ENCODE measurements at places on chromosomes 6 and 20. TPM values are rescaled to one million over a fixed set of nuclear protein-coding genes. Genes with fewer than 3 reads are reported as not detected.

DNA sequence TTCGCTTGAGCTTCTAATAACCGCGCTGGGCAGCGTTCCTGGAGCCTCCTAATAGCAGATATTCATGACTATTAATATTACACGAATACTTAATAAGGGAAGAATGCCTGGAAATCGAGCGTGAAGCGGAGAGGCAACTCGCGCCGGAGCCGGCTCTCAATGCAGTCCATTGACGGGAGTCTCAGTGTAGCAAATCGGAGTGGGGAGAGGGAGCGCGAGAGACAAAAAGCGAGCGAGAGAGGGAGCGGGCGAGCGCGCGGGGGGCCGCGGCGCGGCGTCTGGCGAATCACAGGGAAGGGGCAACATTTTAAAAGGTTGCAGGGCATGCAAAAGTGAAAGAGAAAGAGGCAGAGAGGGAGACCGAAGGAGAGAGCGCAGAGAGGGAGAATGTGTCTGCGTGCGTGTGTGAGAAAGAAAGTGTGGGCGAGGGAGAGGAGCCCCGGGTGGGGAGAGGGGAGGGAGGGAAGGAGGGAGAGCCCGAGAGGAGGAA lies 2.9 kb downstream of the TFAP2A start:
- no peak for DNase-seq

DNA sequence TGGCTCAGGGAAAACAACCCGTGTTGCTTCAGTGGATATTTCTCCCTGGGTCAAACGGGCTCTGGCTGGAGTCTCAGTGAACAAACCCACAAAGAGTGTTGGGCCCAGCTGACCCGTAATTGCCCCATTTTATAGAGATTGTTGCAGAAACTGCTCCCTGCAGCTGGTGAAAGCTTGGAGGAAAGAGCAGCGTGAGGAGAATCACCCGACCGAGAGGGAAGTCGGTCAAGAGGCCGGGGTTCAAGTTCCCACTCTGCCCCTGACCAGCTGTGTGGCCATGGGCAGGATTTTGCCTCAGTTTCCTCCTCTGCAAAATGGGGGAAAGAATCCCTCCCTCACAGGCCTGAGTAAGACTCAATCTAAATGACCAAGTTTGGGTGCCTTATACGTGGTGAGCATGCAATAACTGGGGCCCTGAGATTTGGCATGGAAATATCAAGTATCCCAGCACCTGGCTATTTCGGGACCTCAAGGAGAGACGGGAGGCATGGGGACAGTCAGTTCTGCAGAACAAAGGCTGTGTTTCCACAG lies 1.7 kb upstream of the TGM2 start:
- no peak for DNase-seq

Gene TTPAL
- 38.5 TPM for total RNA-seq

Gene PROCR
- total RNA-seq: 16.4 TPM

- DNase-seq: no peak
Measured at GRCh38 chr6:142307963-142308748, 6.3 kb downstream of the ADGRG6 start.

Gene CLIC5
- total RNA-seq: 2.6 TPM

GRCh38 chr6:19320111-19320581 lies 517.0 kb upstream of the ID4 start:
- no peak for DNase-seq

DNA sequence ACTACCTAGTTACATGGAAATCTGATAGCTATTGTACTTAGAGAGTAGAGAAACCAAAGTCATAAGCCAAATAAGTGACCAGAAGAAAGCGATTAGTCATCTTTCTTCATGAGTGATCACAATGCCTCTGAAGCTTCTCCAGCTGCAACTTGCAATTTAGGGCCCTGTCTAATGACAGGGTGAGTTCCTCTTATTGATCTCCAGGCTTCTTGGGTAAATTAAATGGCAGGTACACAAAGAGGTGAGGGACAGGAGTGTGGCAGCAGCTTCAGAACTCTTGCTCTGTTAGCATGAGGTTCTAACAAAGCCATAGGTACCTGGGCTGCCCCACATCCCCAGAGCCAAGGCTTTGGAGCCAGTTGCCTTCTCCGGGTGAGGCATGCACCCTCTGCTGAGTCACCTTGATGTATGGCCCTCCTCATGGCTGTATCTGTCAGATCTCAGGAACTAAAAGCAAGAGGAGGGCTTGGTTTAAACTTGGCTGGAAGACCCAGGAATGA lies 60.8 kb downstream of the PRDM1 start:
- DNase-seq: no peak

DNA sequence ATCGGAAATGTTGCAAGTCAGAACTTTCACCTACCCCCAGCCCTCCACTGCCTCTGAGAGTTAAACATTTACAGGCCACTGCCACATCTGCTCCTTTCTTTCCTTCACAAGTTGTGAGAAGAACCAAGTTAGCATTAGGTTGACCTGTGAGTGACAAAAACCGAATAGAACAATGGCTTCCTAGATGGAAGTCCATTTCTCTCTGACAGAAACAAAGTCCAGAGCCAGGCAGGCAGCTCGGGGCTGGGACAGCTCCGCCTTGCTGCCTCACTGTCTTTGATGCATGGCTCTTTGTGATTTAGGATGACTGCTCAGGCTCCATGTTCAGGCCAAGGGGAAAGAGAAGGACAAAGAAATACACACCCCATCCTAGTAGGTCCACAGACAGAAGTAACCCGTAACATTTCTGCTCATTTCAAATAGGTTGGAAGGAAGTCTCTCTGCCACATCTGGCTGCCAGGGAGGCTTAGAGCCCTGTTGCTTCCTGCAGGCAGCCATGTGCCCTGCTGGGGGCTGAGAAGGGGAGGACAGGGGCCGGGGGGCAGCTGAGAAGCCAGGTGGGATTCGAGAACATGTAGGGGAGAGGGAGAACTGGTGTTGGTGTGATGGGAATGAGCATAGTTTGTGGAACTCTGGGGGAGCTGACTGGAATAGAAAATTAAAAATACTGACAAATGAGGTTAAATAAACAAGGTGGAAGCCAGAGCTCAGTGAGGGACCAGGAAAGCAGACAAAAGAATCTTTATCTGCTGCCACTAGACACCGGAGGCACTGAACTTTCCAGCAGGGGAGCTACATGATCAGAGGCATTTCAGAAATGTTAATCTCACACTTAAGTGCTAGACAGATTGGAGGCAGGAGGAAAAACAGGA lies 19.5 kb upstream of the IER3 start:
- DNase-seq: no peak

GRCh38 chr20:8250539-8251200 lies 118.6 kb downstream of the PLCB1 start:
- no peak for DNase-seq

DNA sequence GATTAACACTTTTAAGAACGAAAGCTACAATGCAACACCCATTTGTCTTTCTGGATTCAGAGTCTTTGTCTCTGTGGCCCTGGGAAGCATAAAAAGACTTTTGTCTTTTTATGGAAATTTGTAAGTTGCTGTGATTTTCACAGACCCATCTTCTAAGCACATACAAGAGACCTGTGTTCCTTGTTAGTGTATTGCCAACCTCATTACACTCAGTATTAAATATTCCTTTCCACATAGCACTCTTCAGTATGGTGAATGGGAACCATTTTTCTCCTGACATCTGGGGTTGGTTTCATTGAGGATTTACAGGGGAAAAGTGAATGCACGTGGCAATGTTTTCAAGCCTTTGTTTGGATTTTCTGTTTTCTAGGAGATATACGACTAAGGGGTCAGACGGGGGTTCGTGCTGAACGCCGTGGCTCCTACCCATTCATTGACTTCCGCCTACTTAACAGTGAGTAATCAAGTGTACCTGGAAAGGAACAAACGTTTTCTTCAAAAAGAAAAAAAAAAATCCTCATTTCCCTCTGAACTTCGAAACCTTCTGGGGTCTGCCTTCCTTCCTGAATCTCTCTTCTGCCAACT lies 141.7 kb downstream of the MTFR2 start:
- DNase-seq: no peak

Gene TRAPPC3L
- not detected for total RNA-seq

Gene ELOVL4
- total RNA-seq: 111 TPM

DNA sequence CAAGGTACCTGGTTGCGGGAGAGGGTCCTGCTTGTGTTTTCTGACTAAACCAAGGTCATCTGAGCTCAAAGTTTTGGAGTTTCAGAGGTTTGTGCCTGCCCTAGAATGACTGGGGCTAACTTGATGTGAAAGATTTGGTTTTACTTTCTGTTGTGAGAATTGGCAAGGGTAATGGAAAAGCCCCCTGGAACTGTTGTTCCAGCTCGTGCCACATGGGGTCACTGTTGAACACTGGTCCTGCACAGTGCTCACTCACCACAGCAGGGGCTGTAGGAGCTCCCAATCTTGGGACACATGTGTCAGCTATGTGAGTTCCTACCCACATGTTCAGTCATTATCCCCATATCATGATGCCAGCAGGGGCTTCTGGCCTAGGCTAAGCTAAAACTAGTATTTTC lies 6.5 kb downstream of the TGM6 start:
- DNase-seq: no peak

DNA sequence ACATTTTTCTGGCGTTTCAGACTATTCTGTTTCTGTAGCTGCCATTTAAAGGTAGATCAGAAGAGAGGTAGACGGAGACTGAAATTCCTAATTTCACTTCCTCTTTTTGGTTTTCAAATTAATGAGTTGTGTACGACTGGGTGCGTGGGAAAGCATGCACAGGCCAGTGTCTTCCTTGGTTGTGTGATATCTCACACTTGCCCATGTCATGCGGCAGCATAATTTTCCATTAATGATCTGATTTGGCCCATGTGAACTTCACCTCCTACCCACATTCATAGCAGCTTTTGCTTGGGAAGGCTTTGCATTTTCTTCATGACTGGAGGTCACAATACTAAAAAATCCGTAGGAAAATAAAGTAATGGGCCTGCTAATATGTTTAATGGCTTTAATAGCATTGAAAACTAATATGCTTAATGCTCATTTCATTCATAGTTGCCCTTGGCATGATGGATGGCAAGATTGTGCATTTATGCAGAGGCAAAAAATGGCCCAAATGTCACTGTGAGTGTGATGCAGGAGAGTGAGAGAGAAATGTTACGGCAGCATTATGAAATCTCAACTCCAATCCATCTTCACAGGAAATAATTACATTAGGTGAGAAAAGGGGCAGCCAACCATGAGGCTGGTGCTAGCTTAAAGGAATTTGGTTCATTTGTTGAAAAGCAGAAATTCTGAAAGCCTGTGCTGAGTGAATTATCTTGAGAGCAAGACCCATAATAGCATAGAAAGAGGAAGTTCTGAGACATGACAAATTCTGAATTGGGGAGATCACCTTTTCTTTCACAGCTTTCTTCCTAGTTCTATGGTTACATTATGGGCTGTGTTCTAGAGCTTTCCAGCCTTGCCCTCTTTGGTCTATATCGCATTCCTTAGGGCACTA lies 69.0 kb upstream of the UST start:
- no peak for DNase-seq

Gene POU5F1
- total RNA-seq: 13.0 TPM

DNA sequence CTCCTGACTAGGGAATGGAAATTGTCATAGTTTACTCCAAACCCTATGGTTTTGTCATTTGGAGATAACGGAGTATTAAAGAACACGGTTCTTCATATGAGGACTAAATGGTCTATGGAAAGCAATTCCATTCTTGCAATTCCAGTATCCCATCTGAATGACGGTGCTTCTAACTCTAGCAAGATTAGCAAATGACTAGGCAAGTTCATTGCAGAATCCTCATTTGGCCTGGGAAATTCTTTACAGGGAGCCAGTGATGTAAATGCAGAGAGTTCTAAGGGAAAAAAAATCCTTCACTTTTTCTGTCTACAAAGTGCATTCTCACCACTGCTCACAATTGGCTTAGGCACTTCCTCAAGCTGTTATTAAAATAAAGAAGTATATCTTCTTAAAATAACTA lies 111.5 kb downstream of the MOXD1 start:
- no peak for DNase-seq

DNA sequence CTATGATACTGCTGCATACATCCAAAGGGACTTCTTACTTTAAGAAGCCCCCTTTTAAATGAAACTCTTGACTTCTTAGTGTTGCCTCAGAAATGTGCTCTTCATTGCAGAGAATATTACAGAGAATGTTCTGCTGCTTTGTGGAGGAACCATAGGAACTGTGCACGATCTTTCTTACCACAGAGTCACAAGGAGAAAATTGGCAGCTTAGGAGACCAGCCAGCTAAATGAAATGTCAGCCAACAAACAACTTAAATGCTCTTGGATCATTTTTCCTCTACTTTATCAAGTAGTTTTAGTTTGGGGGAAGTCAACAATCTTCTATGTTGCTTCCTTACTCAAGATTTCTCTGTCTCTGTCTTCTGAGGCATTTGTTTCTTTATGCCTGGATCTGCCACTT lies 125.9 kb upstream of the MLIP start:
- no peak for DNase-seq

GRCh38 chr20:13778827-13779226 lies 5.9 kb downstream of the ESF1 start:
- no peak for DNase-seq

GRCh38 chr20:57819291-57819690 lies 109.5 kb upstream of the PMEPA1 start:
- no peak for DNase-seq

- DNase-seq: no peak
Measured at GRCh38 chr20:9572670-9573069, 58.3 kb downstream of the LAMP5 start.

Gene SAMD5
- total RNA-seq: 1.0 TPM

Gene GHRH
- not detected for total RNA-seq

Gene IRF4
- total RNA-seq: 17.3 TPM

- no peak for DNase-seq
Measured at GRCh38 chr20:43919686-43920403, 5.2 kb downstream of the TOX2 start.

GRCh38 chr6:159020011-159020410 lies 20.0 kb upstream of the RSPH3 start:
- no peak for DNase-seq

GRCh38 chr20:3164763-3165410 lies 5.2 kb upstream of the FASTKD5 start:
- no peak for DNase-seq

- no peak for DNase-seq
Measured at GRCh38 chr6:69801225-69801624, 4.4 kb upstream of the LMBRD1 start.

- DNase-seq: no peak
Measured at GRCh38 chr6:113719064-113719463, 138.1 kb upstream of the MARCKS start.

Gene LCA5
- total RNA-seq: 2.6 TPM

GRCh38 chr20:19966840-19967239 lies 50.3 kb upstream of the NAA20 start:
- DNase-seq: no peak

Gene ZNF391
- 1.4 TPM for total RNA-seq

Gene BIRC7
- total RNA-seq: 3.0 TPM

- DNase-seq: no peak
Measured at GRCh38 chr6:104286641-104287040, 573.1 kb downstream of the HACE1 start.

Gene LRFN2
- total RNA-seq: not detected

- no peak for DNase-seq
Measured at GRCh38 chr6:13295576-13295975, 32.8 kb downstream of the TBC1D7 start.

Gene WFDC5
- 391 TPM for total RNA-seq

GRCh38 chr6:156969233-156969632 lies 192.1 kb downstream of the ARID1B start:
- DNase-seq: no peak

GRCh38 chr6:8059129-8059528 lies 5.1 kb downstream of the BLOC1S5 start:
- no peak for DNase-seq

- DNase-seq: no peak
Measured at GRCh38 chr6:88454658-88455057, 288.5 kb upstream of the CNR1 start.

Data from suprapubic skin (tissue), 4 donors.